ENCODE measurements at places on chromosomes 4 and X.

DNA sequence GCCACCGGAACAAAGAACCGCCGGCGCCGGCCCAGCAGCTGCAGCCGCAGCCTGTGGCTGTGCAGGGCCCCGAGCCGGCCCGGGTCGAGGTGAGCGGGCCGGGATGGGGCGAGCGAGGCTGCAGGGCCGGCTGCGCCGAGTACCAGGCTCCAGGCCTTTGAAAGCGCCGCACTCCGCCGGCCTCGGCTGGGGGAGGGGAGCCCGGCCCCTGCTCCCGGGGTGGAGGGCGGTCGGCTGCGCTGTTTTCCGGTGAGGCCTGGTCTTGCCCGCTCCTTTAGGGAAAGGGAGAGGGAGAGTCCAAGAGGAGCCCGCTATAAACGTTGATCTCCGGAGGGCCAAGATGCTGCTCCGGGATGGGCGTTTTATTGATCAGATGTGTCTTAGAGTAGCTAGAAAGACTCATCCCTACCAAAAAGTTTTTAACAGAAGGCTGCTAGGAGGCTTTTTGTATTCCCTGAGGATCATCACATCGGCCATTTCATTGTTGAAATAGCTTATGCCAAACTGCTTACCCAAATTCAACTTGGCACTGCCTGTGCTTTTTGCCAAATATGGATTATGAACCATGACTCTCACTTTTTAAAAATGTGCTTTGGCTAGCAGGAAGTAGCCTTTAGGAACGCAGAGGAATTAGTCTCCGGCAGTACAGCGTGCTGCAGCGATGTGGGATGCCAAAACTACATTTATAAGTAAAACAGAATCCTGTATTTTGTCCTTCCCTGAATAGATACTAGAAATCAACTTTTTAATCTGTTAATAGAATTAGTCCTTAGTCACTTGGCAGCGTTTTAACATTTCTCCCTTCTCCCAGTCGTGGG is 760 bp downstream of the TMEM165 start:
- DNase-seq = no peak

DNA sequence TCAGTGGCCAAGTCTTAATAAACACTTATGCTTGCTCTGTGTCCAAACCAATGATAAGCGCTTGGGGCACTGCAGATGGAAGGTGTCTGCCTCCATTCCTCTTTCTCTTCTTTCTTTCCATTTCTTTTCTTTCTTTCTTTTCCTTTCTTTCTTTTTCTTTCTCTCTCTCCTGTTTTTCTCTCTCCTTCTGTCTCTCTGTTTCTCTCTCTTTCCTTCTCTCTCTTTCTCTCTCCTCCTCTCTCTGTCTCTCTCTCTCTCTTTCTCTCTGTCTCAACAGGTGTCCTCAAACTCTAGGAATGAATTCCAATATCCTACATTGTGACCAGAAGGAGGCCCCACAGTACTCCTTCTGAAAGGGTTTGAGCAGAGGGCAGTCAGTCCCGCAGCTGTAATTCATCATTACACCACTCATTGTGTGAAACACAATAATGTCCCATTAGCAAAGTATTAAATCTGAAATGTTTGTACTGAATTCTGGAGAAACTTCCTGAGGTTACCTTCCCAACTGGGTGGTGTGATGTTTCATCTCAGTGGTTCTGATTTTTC is 66.5 kb upstream of the PAGE1 start:
- DNase-seq = no peak

DNA sequence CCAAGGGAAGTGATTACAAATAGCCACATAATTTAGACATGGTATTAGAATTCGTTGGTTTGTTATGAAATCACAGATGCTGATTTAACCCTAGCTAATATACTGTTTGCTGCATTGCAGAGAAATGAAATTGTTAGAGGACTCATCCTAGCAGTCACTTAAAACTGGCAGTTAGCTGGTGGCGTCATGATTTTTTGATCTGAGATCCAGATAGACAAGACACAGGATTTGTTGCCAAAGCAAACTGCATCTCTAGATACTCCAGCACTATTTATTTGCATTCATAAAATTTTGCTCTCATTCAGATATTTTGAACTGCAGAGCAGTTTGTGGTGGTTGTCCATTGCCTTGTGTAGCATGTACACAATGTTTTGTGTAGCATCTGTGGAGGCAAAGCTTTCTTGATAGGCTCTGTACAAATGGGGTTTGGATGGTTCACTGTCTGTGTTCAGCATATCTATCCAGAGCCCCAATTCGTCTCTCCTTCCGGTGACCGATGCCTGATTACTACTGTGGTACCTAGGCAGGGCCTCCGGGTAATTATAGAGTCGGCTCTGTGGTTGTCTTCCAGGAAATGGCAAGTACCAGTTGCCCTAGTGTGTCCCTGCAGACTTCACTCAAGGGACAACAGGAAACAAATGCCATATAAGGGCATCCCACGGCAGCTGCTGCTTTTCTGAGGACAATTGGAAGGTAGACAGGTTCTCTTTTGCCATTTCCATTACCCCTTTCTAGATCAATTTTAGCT is 30.1 kb upstream of the SPARCL1 start:
- DNase-seq = peak; percentile 23

GRCh38 chrX:148661035-148661434 is 160.6 kb downstream of the AFF2 start:
- no peak for DNase-seq

- no peak for DNase-seq
Observed at GRCh38 chrX:39112143-39112542, 310.9 kb downstream of the MID1IP1 start.

- no peak for DNase-seq
Observed at GRCh38 chr4:116055857-116056827, 942.7 kb upstream of the NDST4 start.

- DNase-seq = no peak
Observed at GRCh38 chr4:36267486-36268268, 13.7 kb upstream of the DTHD1 start.

DNA sequence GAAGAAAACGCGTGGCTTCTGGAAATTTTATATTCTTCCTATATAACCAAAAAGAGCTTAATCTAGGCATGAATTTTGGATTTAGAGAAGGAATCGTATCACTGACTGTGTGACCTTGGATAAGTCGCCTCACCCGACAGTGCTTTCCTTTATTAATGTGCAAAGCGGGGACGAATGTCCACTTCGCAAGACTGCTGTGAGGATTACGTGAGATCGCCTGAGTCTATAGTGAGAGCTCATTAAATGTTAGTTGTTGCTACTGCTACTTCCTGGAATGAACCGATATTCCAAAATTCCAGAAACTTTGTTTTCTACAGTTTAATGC is 448 bp upstream of the TBC1D8B start:
- DNase-seq = no peak

GRCh38 chr4:1703867-1704266 is 8.3 kb downstream of the SLBP start:
- no peak for DNase-seq

DNA sequence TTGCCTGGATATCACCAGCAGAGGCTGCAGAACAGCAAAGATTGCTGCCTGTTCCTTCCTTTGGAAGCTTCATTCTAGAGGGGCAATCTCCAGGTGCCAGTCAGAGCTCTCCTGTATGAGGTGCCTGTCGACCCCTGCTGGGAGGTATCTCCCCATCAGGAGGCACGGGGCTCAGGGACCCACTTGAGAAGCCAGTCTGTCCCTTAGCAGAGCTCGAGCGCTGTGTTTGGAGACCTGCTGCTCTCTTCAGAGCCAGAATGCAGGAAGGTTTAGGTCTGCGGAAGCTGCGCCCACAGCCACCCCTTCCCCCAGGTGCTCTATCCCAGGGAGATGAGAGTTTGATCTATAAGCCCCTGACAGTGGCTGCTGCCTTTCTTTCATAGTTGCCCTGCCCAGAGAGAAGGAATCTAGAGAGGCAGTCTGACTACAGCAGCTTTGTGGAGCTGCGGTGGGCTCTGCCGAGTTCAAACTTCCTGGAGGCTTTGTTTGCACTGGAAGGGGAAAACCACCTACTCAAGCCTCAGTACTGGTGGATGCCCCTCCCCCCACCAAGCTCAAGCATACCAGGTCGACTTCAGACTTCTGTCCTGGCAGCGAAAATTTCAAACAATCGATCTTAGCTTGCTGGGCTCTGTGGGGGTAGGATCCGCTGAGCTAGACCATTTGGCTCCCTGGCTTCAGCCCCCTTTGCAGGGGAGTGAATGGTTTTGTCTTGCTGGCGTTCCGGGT is 57.9 kb downstream of the DKK2 start:
- DNase-seq = no peak

DNA sequence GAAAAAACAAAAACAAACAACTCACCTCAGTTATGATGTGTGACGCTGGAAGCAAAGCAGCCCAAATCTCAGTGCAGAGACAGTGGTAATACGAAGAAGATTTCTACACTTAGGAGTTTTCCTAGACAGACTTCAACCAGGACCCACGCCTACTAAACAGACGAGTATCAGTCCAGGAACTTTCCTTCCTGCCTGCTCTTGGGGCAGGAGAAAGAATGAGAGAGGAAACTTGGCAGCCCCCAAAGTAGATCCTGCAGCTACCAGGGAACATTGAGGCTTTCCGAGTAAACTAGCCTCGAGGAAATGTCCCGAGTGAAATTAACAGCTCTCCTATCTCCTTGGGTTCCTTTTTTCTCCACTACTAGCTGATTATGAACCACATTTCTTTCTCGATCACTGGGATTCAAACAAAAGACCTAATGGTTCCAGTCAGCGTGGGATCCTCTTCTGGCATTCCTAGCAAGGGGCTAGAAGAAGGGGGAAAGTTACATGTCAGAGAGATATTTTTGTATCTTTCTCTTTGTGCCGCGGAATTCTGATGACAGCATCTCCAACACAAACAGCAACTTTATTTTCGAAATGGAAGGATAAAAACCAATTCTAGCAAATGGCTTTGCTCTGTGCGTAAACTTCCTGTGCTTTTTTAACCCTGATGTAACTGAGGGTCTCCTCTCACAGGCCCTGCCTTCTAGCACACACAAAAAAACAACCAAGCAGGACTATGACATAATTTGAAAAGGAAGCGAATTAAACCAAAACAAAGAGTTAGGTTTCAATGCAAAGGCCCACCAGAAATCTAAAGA is 53.2 kb downstream of the PPM1K start:
- no peak for DNase-seq

DNA sequence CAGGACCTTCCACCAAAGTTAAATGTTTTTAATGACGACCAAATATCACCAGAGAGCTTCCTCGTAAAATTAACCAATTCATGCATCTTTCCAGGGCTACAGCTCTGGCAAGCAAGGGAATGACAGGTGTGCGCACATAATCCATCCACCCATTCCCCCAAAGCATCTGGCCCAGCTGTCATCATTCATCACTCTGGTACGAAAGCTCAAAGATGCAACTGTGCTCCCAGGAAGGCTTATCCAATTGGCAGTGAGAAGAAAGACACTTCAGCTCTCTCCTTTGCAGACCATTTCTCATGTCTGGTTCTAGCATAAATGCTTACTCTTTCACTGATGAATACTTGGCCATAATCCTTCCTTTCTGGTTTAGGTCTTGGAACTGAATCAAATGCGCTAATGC is 139.2 kb downstream of the NSUN7 start:
- DNase-seq = no peak

GRCh38 chr4:92299152-92299551 is 4.6 kb upstream of the GRID2 start:
- DNase-seq = no peak

DNA sequence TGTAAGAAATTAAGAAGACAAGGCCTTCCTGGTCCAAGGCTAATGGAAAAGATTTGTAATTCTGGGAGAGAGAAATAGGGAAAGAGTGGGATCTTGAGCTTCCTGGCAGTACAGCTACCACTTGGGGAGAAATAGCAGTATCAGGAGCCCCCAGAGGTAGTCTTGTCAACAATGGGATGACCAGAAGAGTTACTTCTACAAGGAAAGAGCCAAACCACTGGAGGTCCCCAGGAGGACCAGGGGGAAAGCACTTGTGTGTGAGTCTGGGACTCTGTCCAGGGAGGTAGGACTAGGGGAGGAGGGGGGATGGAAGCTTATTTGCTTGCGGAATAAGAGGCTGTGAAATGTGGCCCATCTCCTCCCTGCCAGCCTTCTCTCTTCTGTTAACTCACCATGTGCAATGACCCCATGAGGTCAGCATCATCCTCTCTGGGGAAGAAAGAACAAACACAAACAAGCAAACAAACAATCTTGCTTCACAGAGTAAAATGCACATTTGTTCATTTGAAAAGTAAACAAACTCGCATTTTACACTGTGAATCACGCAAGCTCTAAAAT is 160.1 kb downstream of the STK32B start:
- DNase-seq = no peak

DNA sequence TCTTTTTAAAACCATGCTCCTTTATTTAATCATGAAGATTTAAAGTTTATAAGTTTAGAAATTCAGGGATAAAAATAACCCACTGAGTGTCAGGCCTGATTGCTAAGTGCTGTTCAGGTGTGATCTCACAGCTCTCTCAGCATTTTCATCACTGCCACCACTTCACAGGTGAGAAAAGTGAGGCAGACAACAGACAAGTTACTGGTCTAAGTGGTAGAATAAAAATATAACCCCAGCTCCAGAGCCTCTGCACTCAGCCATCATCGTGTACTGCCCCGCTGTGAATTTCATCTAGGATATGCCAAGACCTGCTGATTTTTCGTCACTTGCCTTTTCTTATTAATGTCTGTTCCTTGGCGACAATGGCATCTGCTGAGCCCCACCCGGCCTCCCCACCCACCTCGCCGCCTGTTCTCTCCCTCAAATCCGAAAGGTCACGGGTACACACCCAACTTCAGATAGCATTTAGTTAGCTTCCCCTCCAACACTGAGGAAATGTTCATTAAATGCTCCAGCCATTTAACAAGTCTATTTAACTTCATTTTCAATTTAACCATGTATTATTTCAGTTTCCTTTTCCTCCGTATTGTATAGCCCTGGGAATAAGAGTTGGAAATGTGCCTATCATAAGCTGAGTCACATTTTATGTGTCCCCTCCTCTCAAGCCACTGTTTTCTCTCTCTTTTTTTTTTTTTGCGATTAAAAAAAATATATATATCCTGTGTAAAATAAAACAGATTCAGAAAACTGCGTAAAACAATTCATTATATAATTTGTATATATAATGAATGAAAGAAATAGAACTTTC is 236.5 kb downstream of the CBR4 start:
- DNase-seq = no peak

DNA sequence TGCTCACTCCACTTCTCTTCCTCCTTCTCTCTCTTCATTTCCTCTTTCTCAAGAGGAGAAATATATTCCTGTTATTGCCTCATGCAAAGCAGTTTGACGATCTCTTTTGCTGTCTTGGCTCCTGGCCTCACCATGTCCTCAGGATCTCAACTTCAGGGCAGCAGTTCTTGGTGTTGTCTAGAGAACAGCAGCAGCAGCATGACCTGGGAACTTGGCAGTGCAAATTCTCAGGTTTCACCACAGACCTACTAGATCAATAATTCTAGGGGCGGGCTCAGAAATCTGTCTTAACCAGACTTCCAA is 193.4 kb upstream of the EDNRA start:
- no peak for DNase-seq

DNA sequence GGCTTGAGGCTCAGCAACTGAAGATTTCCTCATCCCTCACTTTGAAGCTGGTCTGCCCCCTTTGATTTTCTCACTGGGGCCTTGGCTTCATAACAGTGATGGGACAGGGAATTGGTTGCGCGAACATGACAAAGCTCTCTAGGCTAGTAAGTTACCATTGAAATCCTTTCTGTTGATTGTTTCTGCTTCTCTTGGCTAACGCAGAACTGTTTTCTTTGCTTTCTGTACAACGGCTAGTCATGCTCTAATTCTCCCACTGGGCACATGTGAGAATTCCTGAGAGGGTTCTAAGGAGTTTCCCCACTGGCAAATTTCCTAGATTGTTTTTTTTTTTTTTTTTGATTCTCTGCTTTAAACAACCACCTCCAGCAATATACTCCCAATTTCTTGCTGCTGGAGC is 738.6 kb downstream of the PCDH7 start:
- no peak for DNase-seq
